ENCODE measurements at places on chromosomes 2 and 18.
A peak's percentile ranks its signal among the peaks of the same experiment; 100 is the strongest.

DNA sequence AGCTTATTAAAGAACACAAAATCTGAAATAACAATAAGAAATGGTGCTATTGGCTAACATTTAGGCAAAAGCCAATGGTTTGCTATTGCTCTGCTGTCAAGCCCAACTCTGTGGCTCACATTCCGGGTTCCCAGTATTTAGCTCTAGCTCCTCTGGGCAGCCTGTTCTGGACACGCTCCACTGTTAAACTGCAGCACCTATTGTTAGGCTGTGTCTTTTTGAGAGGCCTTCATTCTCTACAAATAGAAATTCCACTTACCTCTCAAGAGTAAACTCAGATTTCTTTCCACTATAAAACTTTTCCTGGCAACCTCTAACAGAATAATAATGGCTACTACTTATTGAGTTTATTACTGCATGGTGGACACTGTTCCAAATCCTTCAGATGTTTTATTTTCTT, 3.7 kb upstream of the KLHL14 start:
- DNase-seq: no peak

GRCh38 chr2:142863485-142863961, 13.9 kb upstream of the KYNU start:
- DNase-seq: no peak

DNA sequence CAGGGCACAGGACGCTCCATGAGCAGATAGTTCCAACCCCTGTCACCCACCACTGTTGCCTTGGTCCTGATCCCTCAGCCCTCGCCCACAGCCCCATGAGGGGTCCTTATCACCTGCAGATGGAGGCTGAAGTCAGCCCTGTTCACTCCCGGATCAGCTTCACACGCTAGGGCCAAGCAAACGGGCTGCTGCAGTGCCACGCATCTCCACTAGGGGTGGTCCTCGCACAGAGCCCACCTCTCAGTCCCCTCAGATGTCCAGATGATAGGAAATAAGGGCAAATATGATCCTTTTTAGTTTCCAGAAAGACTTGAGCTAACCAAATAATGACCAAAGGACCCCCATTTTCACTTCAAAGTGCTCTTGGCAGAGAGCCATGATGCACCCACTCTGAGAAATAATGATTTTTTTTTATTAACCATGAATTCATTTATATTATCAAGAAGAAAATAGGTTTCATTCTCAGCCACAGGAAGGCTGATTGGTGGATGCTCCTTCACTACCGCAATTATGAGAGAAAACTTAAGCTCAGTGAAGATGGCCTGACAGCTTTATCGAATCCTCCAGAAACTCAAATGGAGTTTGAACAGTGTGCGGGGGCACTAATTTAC, 71.9 kb upstream of the KLHL29 start:
- DNase-seq: no peak

DNA sequence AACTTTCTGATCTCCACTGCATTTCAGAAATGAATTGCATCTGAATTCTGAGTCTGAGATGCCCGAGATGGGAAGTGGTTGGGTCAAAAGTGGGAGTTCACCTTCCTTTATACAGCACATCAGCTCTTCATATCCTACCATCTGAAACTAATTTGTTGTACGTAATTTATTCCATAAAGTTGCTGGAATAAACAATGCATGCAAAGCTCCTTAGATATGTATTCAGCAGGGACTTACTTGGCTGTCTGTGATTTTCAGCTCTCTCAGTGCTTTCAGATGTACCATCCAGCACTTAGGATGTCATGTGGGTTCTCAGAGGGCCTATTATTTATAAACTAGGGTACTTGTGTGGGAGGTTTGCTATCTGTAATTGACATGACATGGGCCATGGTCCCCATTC, 46.9 kb upstream of the EFEMP1 start:
- no peak for DNase-seq

GRCh38 chr2:44131177-44131576, 37.5 kb upstream of the PPM1B start:
- DNase-seq: no peak

DNA sequence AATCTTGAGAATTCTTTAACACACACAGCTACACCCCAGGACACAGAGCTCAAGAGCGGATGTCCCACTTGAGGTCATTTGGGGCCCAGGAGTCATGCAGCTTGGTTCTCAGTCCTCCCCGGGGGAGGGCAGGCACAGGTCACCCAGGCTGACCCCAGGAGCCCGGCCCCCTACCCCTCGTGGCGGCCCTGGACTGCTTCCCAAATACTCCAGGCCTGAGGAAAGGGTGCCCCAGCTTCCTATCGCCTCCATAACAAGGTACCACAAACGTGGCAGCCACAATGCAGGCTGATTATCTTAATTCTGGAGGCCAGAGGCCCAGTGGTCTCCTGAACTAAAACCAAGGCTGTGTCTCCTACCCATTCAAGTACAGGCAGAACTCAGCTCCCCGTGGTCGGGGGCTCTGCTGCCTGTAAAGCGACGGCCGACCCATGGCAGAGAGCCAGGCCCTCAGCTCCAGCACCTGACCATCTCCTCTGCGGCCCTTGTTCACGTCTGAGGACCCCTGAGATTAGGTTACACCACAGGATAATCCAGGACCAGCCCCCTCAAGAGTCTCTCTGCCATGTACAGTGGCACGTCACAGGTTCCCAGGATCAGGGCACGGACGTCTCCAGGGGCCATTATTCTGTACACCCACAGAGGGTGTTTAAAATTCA, 10.5 kb downstream of the SLC66A2 start:
- no peak for DNase-seq

GRCh38 chr2:164127971-164128527, 392.2 kb upstream of the FIGN start:
- DNase-seq: no peak

DNA sequence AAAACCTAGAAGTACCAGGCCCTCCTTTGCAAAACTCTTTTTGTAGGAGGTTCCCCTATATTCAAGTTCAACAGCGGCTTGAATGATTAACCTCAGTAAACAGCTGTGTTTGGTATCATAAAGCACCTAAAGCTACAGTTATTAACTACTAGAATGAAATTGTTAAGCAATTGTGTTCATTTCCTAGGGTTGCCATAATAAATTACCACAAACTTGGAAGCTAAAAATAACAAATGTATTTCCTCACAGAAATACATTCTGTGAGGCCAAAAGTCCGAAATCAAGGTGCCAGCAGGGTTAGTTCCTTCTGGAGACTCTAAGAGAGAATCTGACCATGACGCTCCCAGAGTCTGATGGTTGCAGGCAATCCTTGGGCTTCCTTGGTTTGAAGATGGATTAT, 202.1 kb upstream of the ACVR2A start:
- DNase-seq: no peak

- no peak for DNase-seq
Measured at GRCh38 chr18:45774065-45774521, 50.1 kb downstream of the SLC14A1 start.

DNA sequence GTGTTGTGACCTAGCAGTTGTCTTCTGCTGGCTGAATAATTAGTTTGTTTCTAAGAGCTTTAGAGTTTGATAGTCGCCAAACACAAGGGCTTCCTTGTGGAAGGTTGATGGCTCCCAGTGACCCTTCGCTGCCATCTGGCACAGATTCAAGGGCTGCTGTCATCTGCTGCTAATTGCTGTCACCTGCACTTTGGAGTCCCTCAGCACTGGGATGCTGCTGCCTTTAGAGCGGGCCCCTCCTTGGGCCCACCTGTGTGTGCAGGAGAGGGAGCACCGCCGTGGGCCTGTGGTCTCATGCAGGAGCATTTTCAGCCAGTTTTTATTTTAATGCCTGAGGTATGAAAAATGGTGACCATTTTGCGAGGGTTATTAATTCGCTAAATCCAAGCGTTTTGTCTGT, 154.0 kb upstream of the NFATC1 start:
- no peak for DNase-seq

DNA sequence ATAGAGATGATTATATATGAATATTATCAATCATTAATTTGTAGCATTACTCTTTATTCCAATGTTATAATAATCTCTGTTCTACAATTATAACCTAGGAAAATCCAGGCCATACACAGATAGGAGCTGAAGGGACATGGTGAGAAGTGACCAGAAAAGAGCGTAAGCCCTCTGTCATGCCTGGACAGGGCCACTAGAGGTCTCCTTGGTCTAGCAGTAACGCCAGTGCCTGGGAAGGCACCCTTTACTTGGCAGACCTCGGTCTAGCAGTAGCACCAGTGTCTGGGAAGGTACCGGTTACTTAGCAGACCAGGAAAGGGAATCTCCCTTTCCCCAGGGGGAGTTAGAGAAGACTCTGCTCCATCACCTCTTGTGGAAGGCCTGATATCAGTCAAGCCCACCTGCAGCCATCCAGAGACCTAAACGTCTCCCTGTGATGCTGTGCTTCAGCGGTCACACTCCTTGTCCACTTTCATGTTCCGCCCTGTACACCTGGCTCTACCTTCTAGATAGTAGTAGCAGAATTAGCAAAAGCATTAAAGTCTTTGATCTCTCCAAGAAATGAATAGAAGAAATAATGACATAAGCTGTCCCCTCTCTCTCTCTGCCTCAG, 447.5 kb upstream of the FSIP2 start:
- DNase-seq: peak; percentile 49

DNA sequence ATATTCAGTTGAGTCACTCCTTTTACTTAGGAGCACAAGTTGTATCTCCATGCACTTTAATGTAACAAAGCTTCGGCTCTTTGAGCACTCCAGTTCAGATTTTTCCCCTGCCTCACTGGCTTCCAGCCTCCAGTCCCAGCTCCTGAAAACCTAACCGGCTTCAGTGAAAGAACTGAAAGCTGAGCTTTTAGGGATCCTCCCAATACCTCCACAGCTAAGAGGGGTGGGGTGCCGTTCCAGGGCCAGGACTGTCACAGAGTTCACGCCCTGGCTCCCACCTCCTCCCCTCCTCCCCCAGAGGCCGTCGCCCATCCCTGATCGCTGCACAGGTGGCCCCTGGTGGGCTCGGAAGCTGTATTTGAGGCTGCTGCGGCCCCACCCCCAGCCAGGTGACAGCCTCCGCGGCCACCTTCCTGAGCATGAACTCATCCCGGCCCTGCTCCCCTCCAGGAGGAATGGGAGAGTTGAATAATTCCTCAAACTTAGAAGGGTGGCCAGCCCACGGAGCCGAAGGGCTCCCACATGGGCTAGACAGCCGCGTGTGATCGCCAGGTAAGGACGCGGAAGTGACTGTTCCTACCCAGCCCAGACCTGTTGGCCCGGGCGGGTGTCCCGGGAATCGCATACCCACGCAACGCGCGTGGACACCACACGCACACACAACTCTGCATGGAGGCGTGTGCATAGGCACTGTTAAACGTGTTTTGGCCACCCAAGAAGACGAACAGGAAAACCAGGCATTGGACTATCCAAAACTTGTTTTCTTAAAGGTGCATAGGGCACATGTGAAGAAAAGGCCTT, 1.8 kb downstream of the MYO5B start:
- DNase-seq: no peak

DNA sequence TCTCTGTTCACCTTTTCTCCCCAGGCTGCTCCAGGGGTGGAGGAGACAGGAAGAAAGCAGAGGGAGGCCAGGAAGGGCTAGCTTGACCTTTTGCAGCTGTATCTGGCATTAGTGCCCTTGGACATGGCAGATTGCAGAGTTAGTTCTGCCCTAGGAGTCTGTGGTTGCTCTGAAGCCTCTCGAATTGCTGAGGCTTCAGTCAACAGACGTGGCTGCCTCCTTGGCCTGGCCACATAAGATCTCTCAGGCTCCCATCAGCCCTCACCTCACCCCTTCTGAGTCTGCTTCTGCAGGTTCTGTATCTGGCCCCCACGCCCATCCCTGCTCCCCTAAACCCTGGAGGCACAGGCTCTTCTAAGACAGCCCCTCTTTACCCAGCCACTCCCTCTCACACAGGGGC, 18.2 kb upstream of the PLB1 start:
- no peak for DNase-seq

- no peak for DNase-seq
Measured at GRCh38 chr2:26588576-26588975, 52.6 kb downstream of the CIB4 start.

GRCh38 chr2:239889641-239890121, 135.5 kb downstream of the NDUFA10 start:
- DNase-seq: no peak

DNA sequence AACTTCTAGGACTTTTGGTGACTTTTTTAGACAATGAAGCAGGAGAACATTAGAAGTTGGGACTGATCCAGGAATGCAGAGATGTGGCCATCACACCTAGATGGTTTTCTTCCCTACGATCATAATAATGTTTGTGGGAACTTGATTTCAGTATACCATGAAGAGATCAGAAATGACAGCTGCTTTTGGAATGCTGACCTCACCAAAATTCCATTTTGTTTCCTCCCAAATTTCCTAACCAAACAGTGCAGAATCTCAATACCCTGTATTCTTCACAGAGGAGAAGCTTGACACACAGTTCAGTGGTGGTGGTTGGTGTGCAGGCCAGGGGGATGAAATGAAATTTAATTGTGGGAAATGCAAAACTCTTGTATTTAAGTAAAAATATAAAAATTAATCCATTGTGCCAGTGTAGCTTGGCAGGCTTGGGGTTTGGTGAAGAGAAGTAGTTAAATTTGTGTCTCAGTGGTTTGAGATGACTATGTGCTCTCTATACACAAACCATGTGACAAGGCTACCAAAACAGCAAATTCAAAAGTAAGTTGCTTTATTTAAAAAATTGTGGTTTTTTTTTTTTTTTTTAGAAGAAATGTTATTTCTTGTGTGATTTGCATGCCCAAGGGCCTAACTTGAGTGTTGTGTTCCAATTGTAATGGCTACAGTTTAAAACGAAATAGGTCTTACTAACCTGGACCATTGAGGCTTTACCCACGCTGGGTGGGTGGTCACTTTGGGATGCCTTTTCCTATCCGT, 252.4 kb downstream of the LPIN1 start:
- DNase-seq: no peak

DNA sequence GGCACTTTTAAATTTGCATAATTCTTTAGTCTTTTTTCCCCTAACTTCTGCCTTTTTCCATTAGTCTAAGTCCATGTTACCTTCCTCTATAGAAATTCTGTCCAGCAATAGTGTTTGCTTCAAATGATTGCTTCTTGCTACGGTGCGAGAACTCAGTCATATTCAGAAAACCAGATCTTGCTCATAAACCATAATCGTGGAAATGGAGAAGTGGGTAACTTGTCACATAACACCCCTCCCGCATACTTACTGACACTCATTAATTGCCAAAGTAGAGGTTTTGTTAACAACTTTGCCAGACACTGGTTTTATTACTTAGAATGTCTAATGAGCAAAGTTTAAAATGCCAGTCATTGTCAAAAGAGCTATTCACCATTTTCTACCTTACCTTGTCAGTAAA, 94.3 kb upstream of the TWSG1 start:
- DNase-seq: no peak

GRCh38 chr2:230492107-230492506, 76.1 kb downstream of the SP100 start:
- DNase-seq: no peak

GRCh38 chr2:44746856-44747615, 194.5 kb upstream of the SIX3 start:
- DNase-seq: no peak

- DNase-seq: no peak
Measured at GRCh38 chr2:112010751-112011150, 44.3 kb upstream of the TMEM87B start.

GRCh38 chr2:216235462-216235861, 126.3 kb downstream of the XRCC5 start:
- no peak for DNase-seq

Data from umbilical cord (tissue), 2 donors.